ENCODE measurements at places on chromosomes 16 and 17.
A peak's percentile ranks its signal among the peaks of the same experiment; 100 is the strongest.

GRCh38 chr17:59371416-59372100 is 40.1 kb downstream of the YPEL2 start:
- DNase-seq = no peak

GRCh38 chr17:74343526-74344284 is 17.7 kb downstream of the KIF19 start:
- DNase-seq = no peak

DNA sequence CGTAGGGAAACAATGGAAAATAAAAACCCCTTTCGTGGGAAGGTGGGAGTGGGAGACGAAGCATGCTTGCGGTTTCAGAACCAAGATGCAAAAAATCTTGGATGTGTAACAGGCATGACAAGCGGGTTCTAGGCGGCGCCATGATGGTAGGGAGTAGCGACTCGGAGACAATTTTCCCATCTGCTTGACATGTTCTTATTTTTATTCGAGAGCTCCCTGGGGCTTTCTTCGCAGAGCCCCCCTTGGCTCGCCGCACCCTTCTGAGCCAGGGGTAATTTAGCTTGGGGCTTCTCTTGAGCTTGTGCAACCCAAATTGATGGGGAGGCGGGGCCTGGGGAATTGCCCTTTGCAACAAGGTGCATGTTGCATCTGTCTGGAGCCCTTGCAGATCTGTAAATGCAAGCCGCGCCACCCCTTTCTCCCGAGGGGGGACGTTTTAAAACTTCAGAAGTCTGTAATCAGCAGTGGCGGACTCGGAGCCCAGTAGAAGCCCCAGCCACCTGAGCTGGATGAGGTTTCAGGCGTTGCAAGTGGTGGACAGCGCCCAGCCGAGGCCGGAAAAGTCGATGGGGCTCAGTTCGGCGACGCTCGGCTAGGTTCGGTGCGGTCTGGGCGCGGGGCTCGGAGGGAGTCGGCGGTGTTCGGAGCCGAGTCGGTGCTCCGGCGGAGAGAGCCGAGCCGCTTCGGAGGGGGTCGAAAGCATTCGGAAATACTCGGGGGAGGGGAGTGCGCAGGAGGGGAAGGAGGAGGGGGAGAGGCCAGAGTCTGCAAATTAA is 2.9 kb downstream of the GNAO1 start:
- DNase-seq = peak; percentile 83

DNA sequence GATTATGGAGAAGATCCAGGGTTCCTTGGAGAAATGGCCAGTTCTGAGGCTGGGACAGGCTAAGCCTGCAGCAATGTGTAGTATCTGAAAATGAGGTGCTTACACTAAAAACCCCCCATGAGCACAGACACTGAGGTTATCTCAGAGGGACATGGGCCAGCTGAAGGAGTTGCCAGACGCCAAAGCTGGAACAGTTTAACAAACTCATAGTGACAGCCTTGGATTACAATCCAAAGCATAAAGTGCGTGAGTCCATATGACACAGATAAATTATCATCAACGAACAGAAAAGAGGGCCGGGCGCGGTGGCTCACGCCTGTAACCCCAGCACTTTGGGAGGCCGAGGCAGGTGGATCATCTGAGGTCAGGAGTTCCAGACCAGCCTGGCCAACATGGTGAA is 11.2 kb upstream of the CAPN15 start:
- DNase-seq = no peak

DNA sequence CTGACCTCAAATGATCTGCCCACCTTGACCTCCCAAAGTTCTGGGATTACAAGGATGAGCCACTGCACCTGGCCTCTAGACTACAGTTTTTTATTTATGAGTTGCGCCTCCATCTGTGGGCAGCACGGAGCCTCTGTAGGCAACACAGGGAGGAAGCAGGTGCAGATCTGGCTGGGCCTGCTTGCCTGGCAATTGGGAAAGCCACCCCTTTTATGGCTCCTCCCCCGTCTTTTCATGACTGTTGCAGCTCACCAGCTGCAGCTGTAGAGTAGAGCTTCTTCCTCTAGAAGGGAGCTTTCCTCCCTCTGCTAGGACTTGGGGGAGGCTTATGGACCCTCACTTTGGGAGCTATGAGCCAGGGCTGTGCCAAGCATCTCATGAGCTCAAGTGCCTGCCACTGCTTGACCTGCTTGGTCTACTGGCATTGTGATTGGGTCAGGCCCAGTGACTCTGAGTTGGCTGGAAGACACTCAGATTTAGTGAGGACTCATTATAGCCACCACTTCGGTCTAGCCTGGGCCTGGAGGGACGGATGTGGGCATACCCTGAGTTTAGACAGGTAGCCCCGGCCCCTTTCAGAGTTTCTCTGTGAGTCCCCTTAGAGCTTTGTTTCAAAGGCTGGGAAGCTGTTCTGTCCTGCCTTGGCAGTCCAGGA is 6.9 kb upstream of the SLC7A6 start:
- peak; percentile 97 for DNase-seq

GRCh38 chr17:65444049-65444448 is 117.4 kb downstream of the AXIN2 start:
- DNase-seq = no peak

GRCh38 chr17:45243750-45244149 is 18.1 kb downstream of the SPATA32 start:
- no peak for DNase-seq

DNA sequence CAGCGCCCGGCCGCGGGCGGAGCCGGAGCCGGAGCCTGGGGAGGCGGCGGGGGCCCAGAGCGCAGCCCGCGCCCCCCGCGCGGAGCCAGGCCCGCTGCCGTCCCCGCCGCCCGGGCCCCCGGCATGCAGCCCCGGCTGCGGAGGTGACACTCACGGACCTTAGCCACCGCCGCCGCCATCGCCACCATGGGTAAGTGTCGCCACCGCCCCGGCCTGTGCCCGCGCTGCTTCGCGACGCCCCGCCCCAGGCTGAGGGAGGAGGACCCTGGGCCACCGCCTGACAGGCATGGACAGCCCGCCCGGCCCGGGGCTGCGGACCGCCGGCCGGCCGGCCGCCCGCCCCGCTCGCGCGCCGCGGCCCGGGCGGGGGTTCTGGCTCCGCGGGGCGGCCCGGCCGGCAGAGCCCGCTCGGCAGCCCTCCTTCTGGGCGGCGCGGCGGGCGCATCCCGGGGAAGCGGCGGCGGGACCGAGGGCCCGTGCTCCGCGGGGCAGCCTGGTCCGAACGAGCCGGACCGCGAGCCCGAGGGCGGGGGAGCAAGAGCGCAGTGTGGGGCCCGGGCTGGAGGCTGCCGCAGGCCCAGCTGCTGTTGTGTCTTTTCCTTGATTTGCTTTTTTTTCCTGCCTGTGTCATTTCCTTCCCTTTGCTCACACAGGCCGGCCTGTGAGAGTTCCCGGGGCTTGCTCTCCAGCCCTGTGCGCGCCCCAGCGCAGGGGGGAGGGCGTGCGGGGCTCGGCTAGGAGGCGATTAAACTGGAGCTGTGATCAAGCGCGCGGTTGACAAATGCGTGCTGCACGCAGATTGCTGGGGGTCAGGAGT is 565 bp downstream of the MAP3K3 start:
- DNase-seq = peak; percentile 65

GRCh38 chr17:17062356-17062755 is 20.1 kb downstream of the MPRIP start:
- no peak for DNase-seq

DNA sequence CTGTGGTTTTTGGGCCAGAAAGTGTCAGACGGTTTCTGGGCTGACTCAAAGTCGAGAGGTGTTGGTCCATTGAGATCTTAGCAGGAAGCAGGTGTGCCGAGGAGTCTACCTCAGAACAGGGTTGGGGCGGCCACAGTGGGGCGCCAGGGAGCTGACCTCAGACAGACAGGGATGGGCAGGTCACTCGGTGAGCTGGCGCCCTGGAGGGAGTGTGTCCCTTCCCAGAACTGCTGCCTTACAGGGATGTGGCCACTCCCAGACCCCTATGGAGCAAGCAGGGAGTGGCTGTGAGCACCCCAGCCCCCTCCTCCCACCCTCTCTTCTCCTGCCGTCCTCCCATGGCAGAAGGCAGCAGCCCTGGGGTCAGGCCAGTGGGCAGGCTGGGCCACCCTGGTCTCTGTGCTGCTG is 14.0 kb upstream of the DPEP1 start:
- no peak for DNase-seq

GRCh38 chr16:82633964-82634600 is 7.3 kb downstream of the CDH13 start:
- no peak for DNase-seq

DNA sequence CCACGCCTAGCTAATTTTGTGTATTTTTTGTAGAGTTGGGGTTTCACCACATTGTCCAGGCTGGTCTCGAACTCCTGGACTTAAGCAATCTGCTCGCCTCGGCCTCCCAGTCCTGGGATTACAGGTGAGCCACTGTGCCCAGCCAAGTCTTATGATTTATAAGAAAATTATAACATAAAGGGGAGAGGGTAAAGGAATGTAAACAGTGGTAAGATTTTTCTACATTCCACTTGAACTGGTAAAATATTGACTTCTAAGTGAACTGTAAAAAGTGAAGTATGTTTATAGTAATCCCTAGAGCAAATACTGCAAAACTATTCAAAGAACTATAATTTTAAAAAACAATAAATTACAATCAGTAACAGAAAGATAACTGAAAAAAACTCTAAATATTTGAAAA is 33.5 kb downstream of the C16orf87 start:
- no peak for DNase-seq

- DNase-seq = no peak
Measured at GRCh38 chr17:60745544-60745943, 67.9 kb downstream of the BCAS3 start.

DNA sequence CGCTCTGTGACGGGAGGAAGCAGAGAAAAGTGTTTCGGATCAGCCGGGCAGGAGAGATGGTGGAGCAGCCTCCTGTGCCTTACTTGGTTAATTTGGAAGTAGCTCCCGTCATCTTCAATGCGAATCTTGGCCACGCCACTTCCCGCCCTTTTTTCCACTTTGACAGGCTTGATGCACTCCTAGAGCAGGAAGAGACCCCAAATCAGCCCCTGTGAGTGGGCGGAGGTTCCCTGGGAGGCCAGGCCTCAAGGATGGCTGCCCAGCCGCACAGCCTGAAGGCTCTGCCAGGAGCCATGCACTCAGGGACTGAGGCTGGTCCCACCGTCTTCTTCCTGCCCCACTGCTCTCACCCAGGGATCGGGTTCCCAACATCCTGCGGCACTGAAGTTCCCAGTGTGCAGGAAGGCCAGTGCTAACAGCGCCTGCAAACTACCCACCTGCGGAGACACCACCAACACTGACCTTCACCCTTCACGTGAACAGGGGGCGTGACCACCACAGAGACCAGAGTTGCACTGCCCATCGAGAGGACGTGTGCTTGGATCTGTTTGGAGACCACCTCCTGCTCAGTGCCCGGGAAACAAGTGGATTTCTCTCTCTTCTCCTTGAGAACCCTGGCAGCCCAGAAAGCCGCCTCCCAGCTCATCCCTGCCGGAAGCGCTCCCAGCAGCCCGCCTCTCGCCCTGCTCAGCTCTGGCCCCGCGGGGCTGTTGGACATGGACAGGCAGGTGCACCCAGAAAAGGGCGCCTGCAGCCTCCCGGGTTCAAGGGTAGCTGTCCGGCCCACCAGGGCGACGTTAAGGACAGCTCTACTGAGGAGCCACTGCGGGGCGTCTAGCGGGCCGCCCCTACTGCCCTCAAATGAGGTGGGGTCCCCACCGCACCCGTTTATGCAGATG is 988 bp downstream of the CIAO3 start:
- DNase-seq = no peak

DNA sequence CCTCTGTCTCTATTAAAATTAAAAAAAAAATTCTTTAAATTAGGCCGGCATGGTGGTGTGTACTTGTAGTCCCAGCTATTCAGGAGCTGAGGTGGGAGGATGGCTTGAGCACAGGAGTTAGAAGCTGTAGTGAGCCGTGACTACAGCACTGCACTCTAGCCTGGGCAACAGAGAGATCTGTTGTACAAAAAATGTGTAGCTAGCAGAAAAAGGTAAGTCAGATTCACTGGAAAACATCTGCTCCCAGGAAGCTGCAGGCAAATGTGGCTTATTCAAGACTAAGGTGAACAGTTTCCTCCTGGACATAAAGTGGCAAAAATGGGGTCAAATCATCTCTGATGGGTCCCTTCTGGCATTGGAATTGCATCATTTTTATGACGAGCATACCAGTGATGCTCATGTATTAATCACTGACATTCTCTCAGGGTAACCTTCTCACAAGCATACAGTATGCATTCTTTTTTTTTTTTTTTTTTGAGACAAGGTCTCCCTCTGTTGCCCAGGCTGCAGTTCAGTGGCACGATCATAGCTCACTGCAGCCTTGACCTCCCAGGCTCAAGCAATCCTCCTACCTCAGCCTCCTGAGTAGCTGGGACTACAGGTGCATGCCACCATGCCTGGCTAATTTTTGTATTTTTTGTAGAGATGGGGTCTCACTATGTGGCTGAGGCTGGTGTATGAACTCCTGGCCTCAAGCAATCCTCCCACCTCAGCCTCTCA is 48.7 kb downstream of the CPPED1 start:
- no peak for DNase-seq

DNA sequence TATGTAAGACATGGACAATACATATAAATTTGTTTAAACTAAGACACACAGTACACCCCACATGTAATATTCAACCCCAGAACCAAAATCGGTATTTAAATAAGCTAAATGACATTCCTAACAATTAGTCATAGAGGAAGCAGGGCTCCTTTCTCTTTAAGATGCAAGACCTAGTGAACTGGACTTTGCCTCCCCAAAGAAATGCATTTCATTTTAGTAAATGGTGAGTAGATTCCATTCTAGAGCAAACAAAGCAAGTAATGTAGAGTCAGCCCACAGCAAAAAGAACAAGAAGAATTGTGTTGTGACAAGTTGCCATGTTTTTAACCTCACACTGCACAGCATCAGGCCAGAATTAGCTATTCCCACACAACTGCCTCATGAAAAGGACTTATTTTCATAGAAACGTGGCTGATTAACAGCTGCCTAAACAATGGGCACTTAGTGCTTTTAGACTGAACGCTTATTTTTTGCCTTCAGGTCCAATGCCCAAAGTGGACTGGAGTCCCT is 14.4 kb downstream of the DNAJC7 start:
- DNase-seq = no peak

- no peak for DNase-seq
Measured at GRCh38 chr16:7508656-7509055, 176.0 kb downstream of the RBFOX1 start.

- no peak for DNase-seq
Measured at GRCh38 chr17:2106308-2106955, 51.5 kb downstream of the HIC1 start.

DNA sequence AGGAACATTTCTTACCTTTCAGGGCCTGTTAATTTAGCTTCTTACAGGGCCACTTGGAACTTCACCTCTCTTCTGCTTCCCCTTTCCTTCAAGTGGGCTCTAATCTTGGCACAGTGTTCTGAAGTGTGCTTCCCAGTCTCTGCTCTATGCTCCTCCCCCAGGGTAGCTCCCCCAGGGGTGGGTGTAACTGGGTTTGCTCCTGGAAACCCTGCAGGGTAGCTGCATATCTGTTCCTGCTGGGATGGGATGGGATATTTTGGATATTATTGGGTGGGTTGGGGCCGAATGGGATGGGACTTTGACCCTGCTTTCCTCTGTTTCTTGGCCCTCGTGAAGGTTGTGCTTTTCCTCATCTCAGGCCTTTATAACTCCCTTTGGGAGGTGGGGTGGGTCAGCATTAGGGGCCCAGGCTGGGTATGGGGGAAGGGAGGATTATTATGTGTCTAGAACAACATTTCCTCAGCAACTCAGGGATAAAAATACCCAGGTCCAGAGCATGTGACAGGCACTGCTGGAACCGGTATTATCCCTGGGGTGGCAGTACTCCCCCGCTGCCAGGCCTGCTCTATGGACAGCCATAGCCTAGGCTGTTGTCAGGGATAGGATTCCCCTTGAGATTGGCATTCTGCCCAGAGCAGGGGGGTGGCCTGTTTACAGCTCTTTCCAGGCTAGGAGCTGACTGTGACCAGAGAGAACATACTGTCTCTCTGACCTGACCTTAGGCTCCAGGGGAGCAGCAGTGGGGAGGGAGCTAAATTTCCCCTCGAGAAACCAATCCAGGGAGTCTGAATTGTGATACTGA is 5.0 kb downstream of the NFE2L1 start:
- no peak for DNase-seq
